Gastrocnemius medialis (tissue), 4 donors: ENCODE measurements at places on chromosomes 1 and 21. TPM values are rescaled to one million over a fixed set of nuclear protein-coding genes. Genes with fewer than 3 reads are reported as not detected.

Gene PUM1
- total RNA-seq = 63.7 TPM

Gene OMA1
- total RNA-seq = 17.8 TPM

Gene FNBP1L
- total RNA-seq = 35.1 TPM

GRCh38 chr1:94119796-94120569, 965 bp downstream of the ABCA4 start:
- no peaks in the 10 kb centered on the region for H3K27me3 ChIP-seq
- no peak overlapping the region for H3K4me3 ChIP-seq
- DNase-seq = no peak
- H3K27ac ChIP-seq = no peak overlapping the region
- H3K36me3 ChIP-seq = no peaks in the 10 kb centered on the region
- no peaks in the 10 kb centered on the region for H3K4me1 ChIP-seq

DNA sequence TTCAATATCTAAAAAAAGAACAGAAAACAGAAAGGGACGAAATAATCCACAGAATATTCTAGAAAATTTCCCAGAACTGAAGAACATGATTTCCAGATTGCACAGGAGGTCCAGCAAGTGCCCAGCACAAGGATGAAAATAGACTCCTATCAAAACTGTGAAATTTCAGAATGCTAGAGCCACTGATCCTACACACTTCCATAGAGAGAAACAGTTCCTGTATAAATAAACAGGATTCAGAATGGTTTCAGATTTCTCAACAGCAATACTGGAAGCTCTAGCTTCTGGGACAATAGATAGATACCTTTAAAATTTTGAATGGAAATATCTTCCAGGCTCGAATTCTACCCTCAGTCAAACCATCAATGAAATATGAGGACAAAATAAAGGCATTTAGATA, 4.6 kb downstream of the TARBP1 start:
- no peak for DNase-seq
- no peak overlapping the region for H3K27ac ChIP-seq
- H3K4me1 ChIP-seq = peaks cover 8% of the 10 kb centered on the region
- H3K4me3 ChIP-seq = no peak overlapping the region
- no peaks in the 10 kb centered on the region for H3K36me3 ChIP-seq
- no peaks in the 10 kb centered on the region for H3K27me3 ChIP-seq

DNA sequence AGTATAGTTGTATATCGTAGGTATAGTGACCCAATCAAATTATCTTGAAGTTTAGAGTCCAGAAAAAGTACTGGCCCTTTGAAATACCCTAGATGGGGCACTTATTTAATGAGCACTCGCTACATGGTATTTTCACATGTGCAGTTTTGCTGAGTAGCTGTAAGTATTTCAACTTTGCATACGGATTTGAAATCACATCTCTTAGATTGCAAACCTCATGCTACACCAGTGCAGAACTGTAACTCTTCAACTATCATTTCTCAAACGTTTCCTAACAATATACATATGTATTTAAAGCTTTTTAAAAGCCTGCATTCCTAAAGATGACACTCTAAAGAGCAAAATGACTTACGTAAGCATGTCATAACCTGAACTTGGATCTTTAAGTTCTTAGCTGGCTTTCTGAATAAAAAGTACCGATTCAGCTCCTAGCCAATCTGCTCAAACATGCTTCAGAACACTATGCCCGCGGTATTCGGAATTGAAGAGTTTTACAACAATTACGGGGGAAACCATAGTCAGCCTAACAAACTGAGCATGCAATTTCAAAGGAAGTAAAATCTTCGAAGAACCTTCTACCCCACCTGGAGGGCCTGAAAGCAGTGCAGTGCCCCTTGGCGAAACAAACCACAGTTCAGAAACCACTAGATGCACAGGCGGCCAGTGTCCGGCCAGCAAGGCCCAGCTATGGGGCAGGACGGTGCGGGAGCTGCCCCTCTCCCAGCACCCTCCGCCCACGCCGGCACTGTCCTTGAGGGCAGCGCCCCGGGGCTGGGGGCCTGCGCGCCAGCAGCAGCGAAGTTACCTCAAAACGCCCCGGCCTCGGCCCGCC, 863 bp downstream of the FH start:
- no peaks in the 10 kb centered on the region for H3K36me3 ChIP-seq
- no peaks in the 10 kb centered on the region for H3K27me3 ChIP-seq
- peak overlapping the region; percentile 86 for H3K4me3 ChIP-seq
- peaks cover 19% of the 10 kb centered on the region for H3K4me1 ChIP-seq

DNA sequence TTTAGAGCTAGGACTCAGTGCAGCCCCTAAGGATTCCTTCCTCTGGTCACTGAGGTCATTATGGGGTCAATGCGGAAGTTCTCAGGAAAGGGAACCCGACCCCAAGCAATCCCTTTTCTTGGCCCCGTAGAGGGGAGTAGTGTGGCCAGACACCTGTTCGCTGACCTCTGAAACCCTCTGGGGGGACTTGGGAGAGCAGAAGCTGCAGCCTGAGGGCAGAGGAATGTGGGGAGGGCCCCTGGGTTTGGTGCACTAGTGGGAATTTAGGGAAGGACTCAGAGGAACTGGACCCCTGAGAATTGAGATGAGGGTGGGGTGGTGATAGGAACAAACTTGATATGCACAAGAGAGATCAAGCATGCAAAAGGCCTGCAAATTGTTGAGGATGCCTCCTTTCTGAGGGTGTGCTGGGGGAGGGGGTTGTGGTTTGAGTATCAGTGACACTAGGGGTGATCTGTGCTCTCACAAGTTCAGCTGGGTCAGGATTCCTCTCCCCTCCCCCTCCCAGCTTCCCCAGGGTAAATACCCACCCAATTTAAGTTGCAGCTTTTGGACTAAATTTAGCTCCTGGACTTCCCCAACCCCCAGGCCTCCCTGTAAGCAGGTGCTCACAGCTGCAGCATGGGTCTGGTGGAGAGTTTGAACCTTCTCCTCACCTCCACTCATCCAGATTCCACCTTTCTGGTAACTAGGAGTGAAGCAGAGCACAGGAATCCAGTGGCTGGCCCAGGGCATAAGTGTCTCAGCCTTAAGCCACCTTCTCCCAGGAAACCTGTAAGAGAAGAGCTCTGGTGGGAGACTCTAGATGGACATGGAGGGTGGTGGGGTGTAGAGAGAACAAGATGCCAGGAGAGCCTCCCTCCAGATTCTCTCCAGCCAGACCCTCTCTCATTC, 13.5 kb downstream of the ADAMTSL4 start:
- peak overlapping the region; percentile 70 for H3K4me3 ChIP-seq
- peak; percentile 73 for DNase-seq
- H3K4me1 ChIP-seq = peaks cover 76% of the 10 kb centered on the region

DNA sequence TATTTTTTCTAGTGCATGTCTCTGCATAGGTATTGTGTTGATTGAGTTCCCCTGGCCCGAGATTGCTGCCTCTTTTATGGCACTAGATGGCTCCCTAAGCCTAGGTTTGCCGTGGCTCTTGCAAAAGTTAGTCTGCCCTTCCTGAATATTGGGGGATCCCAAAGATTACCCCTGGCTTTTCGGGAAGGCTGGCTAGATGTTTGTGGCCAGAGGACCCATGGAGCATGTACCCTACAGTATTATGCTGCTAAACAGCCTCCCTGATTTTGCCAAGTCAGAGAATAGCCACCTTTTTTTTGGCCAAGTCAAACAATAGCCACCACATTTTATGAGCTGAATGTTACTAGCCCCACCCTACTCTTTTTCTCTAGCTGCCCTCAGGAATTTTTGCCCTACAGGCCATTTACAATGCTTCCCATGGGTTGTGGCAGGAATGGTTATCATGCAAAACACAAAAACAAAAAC, 343.2 kb downstream of the OLFM3 start:
- no peaks in the 10 kb centered on the region for H3K27me3 ChIP-seq
- no peaks in the 10 kb centered on the region for H3K36me3 ChIP-seq
- no peak for DNase-seq

GRCh38 chr1:31938184-31938975, at the start of gene PTP4A2:
Gene PTP4A2, minus strand, starts transcription at chr1:31938368. Its CDS starts 19,303 bp downstream, at chr1:31919065.
- no peaks in the 10 kb centered on the region for H3K27me3 ChIP-seq
- H3K27ac ChIP-seq = peak within 1 kb of the TSS; percentile 99
- H3K4me3 ChIP-seq = peak within 1 kb of the TSS; percentile 83
- no peaks in the 10 kb centered on the region for H3K36me3 ChIP-seq
- H3K4me1 ChIP-seq = peaks cover 43% of the 10 kb centered on the region

DNA sequence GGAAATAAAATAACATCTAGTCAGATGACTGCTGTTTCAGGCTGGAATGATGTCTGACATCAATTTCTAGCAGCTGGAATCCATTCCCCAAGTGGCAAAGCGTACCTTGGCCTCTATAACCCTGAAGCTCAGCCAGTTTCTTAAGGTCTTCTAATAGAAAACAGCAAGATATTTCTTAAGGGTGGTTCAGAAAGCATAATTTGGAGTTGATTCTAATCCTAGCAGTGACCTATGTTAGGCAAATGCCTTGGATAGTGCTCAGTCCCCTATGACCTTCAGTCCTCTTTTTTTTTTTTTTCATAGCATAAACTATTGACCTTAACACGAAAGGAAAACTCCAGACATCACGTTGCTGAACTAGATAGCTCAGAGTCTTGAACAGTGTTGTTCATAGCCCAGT, 56.5 kb downstream of the LAMC2 start:
- no peak overlapping the region for H3K4me3 ChIP-seq
- H3K27me3 ChIP-seq = no peaks in the 10 kb centered on the region
- no peaks in the 10 kb centered on the region for H3K4me1 ChIP-seq

DNA sequence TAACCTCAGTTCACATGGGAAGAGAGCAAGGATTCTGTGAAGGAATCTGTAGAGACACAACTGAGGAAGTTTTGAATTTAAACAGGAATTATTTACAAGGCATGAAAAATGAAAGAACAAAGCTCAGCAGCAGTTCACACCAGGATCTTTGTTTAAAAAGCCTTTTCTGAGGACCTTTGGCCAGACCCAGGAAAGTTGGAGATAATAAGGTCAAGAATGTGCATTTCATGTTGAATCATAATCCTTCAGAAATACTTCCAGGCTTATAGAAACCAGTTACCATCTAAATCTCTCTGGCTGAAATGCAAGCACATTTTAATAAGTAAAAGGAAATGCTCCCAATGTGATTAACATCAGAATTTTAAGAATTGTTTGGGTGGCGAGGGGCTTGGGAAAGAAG, 2.7 kb downstream of the CLIC6 start:
- no peak for DNase-seq
- H3K4me3 ChIP-seq = no peak overlapping the region
- no peaks in the 10 kb centered on the region for H3K4me1 ChIP-seq
- no peak overlapping the region for H3K27ac ChIP-seq
